ENCODE measurements at places on chromosomes 11 and 22. TPM values are rescaled to one million over a fixed set of nuclear protein-coding genes. Genes with fewer than 3 reads are reported as not detected.

GRCh38 chr11:73779084-73779902, 8.4 kb upstream of the MRPL48 start:
- peak; percentile 89 for DNase-seq

- DNase-seq, result no peak
These were observed at the start of gene BDNF for GRCh38 chr11:27700351-27701301. Gene BDNF, minus strand, starts transcription at chr11:27700455. Its CDS starts 41,891 bp downstream, at chr11:27658564.

DNA sequence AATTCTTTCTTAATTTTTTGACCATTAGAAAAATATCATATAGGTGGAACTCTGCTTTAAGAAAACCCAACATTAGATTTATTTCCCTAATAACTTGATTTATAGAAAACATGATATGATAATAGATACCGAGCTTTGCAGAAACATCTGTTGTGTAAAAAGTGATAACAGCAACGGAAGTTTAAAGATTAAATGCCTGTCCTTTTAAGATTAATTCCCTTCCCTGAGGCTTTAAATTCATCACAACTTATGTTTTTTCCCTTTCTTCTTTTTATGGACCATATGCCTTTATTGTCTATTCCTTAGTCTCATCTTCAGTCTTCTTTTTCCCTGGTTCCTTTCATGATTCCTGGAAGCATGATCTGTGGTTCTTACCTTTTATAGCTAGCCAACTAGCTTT, 1.9 kb downstream of the USP47 start:
- no peak for DNase-seq

DNA sequence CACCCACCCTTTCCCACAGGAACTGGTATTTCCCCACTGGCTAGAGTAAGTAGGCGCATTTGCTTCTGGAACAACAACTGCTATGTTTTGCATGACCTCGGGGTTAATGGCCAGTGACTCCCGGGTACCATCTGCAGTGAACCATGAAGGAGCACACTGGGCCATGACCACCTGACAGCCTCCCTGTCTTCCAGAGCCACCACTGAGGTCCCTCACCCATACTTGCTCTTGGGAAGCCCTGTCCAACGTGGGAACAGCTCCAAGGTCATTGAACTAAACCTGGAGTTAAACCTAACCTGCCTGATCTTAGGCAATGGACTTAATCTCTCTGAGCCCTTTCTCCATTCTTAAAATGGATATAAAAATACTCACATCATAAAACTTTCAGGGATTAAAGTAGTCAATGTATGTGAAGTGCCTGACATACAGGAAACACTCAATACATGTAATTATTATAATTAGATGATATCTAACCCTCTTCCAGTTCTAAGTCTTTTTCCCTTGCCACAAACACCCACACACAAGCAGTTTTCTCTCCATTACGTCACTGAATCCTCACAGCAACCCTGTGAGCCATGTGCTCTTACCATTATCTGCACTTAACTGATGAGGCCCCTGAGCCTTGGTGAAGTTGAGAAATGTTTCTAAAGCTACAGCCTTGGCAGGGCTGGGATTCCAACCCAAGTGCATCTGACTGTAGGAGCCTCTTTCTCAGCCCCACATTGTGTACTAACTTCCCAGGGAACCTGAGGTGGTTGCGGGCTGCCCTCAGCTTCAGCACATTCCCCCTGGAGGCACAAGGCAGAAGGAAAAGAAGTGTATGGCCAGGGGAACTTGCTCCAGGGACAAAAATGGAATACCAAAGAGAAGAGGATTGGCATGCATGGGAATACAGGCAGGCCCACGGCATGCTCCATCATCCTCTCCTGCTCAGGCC, 74.5 kb upstream of the NCAM1 start:
- DNase-seq, result no peak

GRCh38 chr11:67586568-67587250, 3.1 kb downstream of the GSTP1 start:
- DNase-seq, result no peak

- no peak for DNase-seq
These were observed 224.4 kb upstream of the MTNR1B start for GRCh38 chr11:92744929-92745585.

GRCh38 chr11:119795231-119795630, 66.2 kb upstream of the NECTIN1 start:
- DNase-seq, result no peak

GRCh38 chr22:23128269-23129108, 13.3 kb downstream of the RSPH14 start:
- peak; percentile 69 for DNase-seq

GRCh38 chr11:31106968-31107576, 262.5 kb downstream of the DCDC1 start:
- peak; percentile 22 for DNase-seq

GRCh38 chr11:133047036-133047770, 485.1 kb downstream of the OPCML start:
- DNase-seq, result no peak

DNA sequence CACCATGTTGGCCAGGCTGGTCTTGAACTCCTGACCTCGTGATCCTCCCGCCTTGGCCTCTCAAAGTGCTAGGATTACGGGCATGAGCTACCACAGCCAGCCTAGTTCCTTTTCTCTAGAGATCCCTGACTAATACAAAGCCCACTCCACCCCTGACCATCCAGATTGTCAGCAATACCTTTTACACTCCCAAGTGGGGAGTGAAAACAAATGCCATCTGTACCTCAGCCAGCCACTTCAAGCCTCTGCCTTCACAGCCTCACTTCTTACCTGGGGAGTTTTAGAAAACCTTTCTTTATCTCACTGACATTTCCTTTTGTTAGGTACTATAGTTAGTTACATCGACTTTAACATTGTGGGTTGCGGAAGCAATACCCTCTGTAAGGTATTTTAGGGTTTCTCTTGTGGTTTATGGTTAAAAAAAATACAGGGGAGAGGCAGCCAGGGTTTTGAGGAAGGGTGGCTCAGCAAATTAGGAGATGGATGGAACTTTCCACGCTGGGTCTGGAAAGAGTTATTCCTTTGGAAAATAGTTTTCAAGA, 8.9 kb downstream of the TOM1 start:
- no peak for DNase-seq

DNA sequence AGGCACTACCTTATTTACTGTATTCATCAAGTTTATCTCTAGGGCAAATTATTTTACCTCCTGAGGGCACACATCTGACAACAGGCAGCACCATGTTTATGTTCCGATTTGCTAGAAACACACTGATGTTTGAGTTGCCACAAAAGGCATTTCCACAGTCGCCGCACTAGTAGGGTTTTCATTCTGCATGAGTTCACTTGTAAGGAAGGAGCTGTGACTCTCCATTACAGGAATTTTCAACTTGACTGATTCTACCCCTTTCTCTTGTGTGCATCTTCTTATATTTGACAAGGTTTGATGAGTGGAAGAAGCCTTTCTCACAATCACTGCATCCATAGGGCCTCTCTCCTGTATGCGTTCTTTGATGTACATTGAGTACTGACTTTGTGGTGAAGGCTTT, 455.9 kb upstream of the CNTN5 start:
- no peak for DNase-seq

GRCh38 chr11:94536386-94536785, 7.3 kb upstream of the FUT4 start:
- no peak for DNase-seq

- DNase-seq, result no peak
These were observed 7.8 kb downstream of the TBC1D10A start for GRCh38 chr22:30318799-30319419.

DNA sequence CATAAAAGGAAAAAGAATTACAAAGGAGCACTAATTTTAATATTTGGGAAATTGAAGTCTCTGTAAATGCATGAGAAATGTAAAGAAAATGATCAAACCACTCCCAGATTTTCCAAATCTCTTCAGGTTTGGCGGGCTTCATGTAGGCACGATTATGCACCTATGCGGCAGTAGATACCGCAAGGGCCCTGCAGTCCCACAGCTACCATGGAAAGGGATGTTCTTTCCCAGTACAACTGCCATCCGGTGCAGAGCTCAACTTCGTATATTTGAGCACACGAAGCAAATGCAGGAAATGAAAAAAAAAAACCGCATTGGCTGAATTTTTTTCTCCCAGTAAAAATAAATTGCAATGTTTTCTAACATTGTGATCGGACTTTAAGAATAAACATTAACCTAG, 1.4 kb downstream of the SLC17A6 start:
- DNase-seq, result no peak

DNA sequence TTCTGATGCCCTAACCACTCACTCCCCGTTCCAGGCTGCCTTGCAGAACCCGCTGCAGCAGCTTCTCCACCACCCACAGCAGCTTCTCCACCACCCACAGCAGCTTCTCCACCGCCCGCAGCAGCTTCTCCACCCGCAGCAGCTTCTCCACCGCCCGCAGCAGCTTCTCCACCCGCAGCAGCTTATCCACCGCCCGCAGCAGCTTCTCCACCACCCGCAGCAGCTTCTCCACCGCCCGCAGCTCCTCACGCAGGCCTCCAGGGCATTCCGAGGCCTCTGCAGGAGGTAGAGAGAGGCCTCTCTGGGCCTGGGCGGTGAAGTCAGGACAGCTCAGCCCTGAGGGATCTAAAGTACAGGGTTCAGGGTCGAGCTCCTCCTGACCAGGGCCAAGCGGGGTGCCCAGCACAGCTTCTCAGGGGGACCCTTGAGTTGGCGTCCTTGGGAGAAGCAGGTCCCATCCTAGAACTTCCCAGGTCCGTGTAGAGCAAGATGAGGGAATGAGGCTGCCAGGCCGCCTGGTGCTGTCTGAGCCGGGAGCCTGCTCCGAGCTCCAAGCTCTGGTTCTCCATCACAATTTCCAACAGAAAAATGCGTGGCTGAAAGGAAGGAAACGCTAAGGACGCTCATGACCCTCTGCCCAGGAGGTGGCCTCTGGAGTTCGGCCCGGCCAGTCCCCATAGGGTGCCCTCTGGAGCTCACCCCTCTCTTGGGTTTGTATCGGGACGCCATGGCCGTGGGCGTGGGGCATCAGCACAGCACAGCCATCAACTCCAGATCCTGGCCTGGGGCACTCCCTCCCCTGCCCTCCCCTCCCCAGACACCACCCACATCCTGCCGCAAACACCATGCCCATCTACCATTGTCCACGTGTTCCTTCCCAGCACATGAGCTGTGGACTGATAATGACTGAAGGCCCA, 528.6 kb downstream of the BRD1 start:
- no peak for DNase-seq

GRCh38 chr11:95682552-95682951, 107.0 kb downstream of the FAM76B start:
- DNase-seq, result no peak

GRCh38 chr11:44923115-44923514, 27.6 kb downstream of the TP53I11 start:
- no peak for DNase-seq

The GPHA2 gene
- 2.4 TPM for polyA plus RNA-seq

The SLC7A4 gene
- 1.5 TPM for polyA plus RNA-seq

The ELMOD1 gene
- 0.29 TPM for polyA plus RNA-seq

The TMPRSS13 gene
- polyA plus RNA-seq, result 0.57 TPM

The MYO18B gene
- 0.16 TPM for polyA plus RNA-seq

The C11orf24 gene
- polyA plus RNA-seq, result 19.1 TPM

The C11orf42 gene
- polyA plus RNA-seq, result 0.78 TPM

The PLAAT2 gene
- polyA plus RNA-seq, result not detected
